ENCODE measurements at places on chromosomes 3 and 15.

DNA sequence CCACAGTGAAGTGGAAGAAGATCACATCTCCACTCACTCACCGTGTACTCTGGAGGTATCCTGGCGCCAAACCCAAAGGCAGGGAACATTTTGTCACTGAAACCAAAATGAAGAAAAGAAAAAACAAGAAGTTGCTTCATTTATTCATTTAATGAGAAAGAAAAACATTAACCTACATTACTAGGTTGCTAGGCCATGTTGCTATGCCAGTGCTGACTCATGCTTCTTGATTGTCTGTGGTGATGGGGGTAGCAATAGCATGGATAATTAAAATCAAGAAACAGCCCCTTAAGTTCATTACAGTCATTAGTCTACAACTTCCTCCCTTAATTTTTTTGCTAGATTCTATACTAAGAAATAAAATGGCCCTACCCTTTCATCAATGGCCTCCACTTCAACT lies 52.7 kb upstream of the MRPL3 start:
- no peak for DNase-seq

GRCh38 chr3:182686033-182686886 lies 107.0 kb upstream of the ATP11B start:
- DNase-seq: no peak

DNA sequence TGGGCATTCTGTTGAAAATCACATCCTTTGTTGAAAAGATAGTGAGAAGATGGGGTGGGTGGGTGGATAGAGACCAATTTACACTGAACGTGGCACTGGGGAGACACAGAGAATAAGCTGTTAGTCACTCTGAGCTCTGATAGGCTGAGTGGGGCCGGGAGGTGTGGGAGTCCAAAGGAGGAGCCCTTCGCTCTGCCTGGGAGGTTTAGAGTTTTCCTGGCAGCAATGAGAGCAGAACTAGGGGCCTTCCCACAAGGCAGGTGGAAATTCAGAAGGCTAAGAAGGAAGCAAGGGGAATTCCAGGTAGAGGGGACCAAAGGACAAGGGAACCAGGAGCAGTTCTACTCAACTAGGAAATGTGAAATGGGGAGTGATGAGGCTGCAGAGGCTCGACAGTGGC lies 272.7 kb downstream of the RPLP1 start:
- no peak for DNase-seq

DNA sequence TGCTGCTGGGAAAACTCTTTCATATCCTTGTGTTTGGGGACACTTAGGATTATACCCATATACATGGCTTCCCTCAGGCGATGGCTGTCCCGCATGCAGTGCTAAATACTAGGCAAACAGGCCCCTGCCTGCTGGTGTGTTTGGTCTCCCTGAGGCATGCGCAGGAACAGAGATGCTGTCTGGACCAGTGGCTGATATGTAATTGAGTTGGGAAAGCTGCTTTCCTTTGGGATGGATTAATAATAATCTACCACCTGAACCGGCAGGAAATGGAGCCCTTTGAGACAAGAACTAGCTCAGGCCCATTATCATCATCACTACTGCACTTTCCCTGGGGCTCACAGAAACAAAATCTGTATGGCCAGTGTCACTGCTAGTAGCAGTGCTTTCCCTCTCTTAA lies 18.0 kb downstream of the ZDHHC3 start:
- no peak for DNase-seq

DNA sequence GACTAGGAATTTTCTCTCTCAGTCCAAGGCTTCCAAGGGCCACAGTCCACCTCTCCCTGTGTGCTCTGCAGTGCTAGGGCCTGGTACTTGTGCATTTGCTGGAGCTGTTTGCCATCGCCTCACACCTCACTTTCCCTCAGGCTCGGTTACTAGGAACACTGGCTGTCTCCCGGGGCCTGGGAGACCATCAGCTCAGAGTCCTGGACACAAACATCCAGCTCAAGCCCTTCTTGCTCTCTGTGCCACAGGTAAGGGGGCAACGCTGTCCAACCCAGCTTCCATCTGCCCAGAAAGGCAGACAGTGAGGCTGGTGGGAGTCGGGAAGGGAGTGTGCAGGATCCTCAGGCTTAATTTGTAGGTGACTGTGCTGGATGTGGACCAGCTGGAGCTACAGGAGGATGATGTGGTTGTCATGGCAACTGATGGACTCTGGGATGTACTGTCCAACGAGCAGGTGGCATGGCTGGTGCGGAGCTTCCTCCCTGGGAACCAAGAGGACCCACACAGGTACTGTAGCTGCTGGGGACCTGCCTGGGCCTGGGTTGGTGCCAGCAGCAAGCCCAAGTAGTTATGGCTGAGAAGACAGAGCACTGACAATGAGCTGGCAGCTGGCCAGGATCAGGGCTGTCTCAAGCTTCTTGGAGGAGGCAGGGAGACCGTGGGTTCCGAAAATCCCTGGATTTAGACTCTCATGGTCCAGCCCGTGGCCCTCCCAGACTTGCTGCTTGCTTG lies 3.4 kb downstream of the PPM1M start:
- peak; percentile 50 for DNase-seq

- DNase-seq: peak; percentile 23
These were observed 90.2 kb downstream of the ANP32A start for GRCh38 chr15:68730471-68730919.

DNA sequence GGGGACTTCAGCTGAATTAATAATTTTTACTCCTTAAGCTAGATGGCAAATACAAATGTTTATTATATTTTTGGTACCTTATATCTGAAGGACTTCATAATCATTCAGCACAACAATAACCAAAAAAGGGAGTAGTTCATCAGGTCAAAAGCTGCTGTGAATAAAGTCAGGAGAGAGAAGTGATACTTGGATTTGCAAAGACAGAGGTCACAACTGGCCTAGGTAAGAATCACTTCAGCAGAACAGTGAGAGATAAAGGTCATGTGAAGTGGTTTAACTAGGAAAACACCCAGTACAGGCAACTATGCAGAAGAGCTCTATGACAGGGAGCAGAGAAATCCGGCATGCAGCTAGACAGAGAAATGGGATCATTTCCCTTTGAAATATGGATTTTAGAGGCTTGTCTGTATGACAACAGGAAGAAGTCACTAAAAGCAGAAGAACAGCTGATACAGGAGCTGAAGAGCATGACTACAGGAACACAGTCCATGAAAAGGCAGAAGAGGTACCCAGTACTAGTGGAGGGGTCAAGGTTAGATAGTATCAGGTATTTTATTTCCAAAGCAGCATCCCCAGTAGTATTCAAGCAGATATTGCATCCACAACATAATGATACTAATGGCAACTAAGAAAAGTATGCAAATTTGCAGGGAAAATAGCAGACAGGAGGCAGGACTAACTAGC lies 25.7 kb downstream of the ZMAT3 start:
- DNase-seq: no peak

GRCh38 chr15:67790610-67791319 lies 34.5 kb upstream of the SKOR1 start:
- peak; percentile 23 for DNase-seq

GRCh38 chr15:88794001-88794400 lies 9.2 kb upstream of the ACAN start:
- no peak for DNase-seq

DNA sequence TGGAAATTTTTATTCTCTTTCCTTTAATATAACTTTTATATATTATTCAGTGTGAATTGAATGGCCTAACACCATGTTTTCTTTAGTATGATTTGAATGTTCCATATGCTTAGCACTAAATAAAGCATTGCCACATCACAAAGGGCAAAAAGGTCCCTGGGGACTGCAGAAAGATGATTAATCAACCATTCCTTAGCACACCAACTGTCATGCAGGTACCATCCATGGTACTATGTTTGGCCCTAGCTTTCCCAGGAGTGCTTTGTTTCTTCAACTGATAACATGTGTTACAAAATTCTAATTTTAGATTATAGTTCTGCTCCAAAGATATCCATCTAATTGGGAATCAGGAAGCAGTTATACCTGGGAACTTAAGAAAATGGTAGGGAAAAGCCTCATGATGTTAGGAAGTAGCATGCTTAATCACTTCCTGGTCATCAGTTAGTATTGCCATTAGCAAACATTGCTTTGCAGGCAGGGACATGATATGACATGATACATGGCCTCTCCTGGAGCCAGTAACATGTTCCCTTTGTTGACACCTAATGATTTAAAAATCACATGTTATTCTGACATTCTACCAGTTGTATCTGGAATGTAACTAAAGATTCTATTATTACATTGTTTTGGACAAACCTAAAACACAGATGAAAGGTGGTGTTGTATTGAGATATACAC lies 712.6 kb upstream of the GBE1 start:
- no peak for DNase-seq

GRCh38 chr3:134351427-134351826 lies 22.8 kb downstream of the AMOTL2 start:
- DNase-seq: no peak

GRCh38 chr3:117105686-117106085 lies 396.1 kb downstream of the TUSC7 start:
- no peak for DNase-seq

GRCh38 chr3:9793161-9793781 lies 389 bp downstream of the ARPC4 start:
- DNase-seq: no peak

GRCh38 chr3:103158183-103158582 lies 723.4 kb downstream of the ZPLD1 start:
- no peak for DNase-seq

DNA sequence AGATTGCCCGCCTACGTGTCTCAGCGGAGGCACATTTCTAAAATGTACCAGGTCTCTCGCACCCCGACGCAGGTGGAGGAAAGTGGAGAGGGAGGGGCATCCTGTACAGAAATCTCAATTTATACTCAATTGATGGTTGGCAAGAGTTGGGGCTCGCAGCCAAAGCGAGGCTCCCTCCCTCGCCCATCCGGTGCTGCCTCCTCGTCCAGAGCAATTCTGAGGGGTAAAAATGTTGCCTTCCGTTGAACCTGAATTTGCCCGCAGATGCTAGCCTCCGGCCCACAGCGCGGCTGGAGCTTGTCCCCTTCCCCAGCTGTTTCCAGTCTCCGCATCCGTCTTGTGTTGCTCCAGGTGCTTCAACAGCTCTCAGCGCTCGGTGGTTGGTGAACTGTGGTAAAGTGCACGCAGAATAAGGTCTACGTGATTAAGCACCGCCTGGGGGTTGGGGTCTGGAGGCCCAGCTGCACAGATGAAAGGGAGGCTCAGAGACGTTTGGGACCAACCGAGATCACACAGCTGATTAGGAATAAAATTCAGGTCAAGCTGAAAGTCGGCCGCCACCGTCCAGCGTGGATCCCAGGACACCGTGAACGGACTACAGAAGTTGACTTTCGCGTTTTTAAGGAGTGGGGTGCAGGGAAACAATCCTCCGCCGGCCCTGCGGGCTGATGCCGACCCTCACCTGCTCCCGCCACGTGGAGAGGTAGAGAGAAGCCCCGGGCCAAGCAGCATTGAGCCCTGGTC lies 846 bp upstream of the POLG start:
- peak; percentile 78 for DNase-seq

GRCh38 chr3:53287131-53287629 lies 31.4 kb upstream of the TKT start:
- DNase-seq: no peak

- DNase-seq: no peak
These were observed 869.4 kb downstream of the NAALADL2 start for GRCh38 chr3:175728566-175728965.

DNA sequence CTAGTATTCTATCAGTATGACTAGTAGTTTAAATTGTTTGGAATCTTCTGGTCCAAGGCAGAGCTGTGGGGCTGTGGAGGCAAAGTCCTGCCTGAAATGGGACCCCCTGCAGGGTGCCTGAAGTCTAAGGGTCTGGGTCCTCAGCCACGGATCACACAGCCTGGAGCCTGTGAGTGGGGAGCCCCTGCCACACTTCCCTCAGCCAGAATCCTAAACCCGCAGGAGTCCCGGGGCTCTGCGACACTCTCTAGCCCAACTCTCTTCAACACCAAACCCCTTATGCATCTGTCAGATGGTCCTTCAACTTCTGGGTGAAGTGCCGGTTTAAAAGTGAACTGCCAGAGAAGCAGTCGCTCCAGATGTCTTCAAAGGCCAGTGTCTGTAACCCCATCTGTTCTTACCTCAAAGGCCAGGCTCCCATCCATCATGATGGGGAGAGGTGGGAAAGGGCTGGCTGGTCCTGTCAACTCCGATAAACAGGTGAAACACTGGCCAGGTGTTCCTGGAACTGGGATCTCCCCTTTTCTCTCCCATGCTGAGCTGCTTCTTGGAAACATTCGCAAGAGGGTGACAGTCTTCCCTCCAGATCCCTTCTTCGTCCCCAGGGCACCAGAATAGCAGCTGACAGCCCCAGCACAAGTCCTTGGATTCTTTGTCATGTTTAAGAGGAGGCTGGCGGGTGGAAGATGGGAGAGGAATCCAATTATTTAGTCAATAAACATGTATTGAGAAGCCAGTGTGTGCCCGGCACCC lies 45.6 kb downstream of the CPN2 start:
- no peak for DNase-seq

DNA sequence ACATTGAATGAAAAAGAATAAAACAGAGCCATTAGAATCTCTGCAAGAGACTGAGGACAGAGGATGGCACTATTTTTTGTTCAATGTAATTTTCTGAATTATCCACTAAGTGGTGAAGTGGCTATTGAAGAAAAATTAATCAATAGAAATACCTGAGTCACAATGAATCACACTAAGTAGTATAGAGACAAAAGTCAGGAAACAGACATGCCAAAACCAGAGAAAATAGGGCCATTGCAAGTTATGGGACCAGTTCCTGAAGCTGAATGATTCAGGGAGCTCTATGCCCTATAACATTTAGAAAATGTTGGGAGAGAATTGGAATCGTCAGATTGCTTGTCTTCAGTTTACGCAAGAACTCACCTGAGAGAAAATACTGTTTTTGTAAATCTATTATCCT lies 1103.2 kb upstream of the ALCAM start:
- no peak for DNase-seq

DNA sequence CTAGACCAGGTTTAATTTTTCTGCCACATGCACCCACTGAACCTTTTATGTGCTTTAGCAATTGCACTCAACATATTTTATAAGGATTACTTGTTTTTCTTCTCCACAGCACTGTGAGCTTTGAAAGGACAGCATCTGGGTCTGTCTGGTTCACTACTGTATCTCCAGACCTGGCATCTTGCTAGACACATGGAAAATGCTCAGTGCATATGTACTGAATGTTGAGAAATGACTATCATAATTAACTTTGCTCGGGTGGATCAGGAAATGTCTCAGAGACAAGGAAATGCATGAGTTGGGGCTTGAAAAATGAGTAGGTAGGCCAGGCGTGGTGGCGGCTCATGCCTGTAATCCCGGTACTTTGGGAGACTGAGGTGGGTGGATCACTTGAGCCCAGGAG lies 40.2 kb downstream of the DOCK3 start:
- peak; percentile 14 for DNase-seq

- DNase-seq: no peak
These were observed 393.6 kb upstream of the TPM1 start for GRCh38 chr15:62648954-62649353.

GRCh38 chr3:139846729-139847128 lies 88.3 kb upstream of the CLSTN2 start:
- DNase-seq: peak; percentile 80

- DNase-seq: peak; percentile 53
These were observed 64.5 kb downstream of the KLHL25 start for GRCh38 chr15:85730001-85730820.

- DNase-seq: no peak
These were observed 19.5 kb downstream of the PSTPIP1 start for GRCh38 chr15:77014132-77015081.
